A549 (cell line): ENCODE measurements at places on chromosomes 4 and X. TPM values are rescaled to one million over a fixed set of nuclear protein-coding genes. Genes with fewer than 3 reads are reported as not detected.

Gene GPR119
- not detected in 3 replicates for polyA plus RNA-seq

Gene SCOC
- polyA plus RNA-seq, result 46.0 to 50.0 TPM (median 49.3 TPM) in 3 replicates

Gene ETDA
- not detected in 3 replicates for polyA plus RNA-seq

Gene YIPF7
- not detected in 3 replicates for polyA plus RNA-seq

Gene USP17L29
- polyA plus RNA-seq, result not detected in 3 replicates

Gene CNGA2
- polyA plus RNA-seq, result not detected in 3 replicates

Gene NAA11
- not detected in 3 replicates for polyA plus RNA-seq

Gene NALF2
- 1.7 to 2.2 TPM (median 2.1 TPM) in 3 replicates for polyA plus RNA-seq

Gene MUC7
- not detected in 3 replicates for polyA plus RNA-seq

Gene LUZP4
- not detected in 3 replicates for polyA plus RNA-seq

Gene UGT2A1
- not detected in 3 replicates for polyA plus RNA-seq

Gene GLRA2
- polyA plus RNA-seq, result not detected in 3 replicates

Gene OCIAD2
- polyA plus RNA-seq, result 168 to 174 TPM (median 170 TPM) in 3 replicates

Gene TMEM150C
- 1.5 to 2.1 TPM (median 1.5 TPM) in 3 replicates for polyA plus RNA-seq

Gene RGN
- polyA plus RNA-seq, result 0.28 TPM in 1 of 3 replicates, not detected in the others

Gene OPRPN
- not detected in 3 replicates for polyA plus RNA-seq

Gene F11
- polyA plus RNA-seq, result not detected in 3 replicates

Gene CT45A1
- not detected in 3 replicates for polyA plus RNA-seq

Gene AR
- 2.2 TPM in 3 replicates for polyA plus RNA-seq

Gene PSAPL1
- 0.04 to 0.08 TPM (median 0.05 TPM) in 3 replicates for polyA plus RNA-seq

Gene ZNF275
- 3.2 to 3.6 TPM (median 3.3 TPM) in 3 replicates for polyA plus RNA-seq

Gene HTN3
- not detected in 3 replicates for polyA plus RNA-seq

Gene MAGED4B
- polyA plus RNA-seq, result 2.3 to 14.8 TPM (median 11.6 TPM) in 3 replicates

Gene RRH
- polyA plus RNA-seq, result 0.10 to 0.18 TPM (median 0.12 TPM) in 3 replicates

Gene PDLIM3
- polyA plus RNA-seq, result 0.12 to 0.18 TPM in 2 of 3 replicates, not detected in the other

Gene CPLX1
- polyA plus RNA-seq, result 0.14 to 0.57 TPM (median 0.22 TPM) in 3 replicates

Gene CENPVL2
- polyA plus RNA-seq, result not detected in 3 replicates

Gene LRCH2
- 0.01 TPM in 1 of 3 replicates, not detected in the others for polyA plus RNA-seq

Gene DOK7
- polyA plus RNA-seq, result 0.15 to 0.21 TPM (median 0.21 TPM) in 3 replicates

Gene CT55
- not detected in 3 replicates for polyA plus RNA-seq

Gene NUDT11
- polyA plus RNA-seq, result 2.1 to 2.7 TPM (median 2.5 TPM) in 3 replicates

Gene CXorf49
- not detected in 3 replicates for polyA plus RNA-seq

Gene SASH3
- not detected in 3 replicates for polyA plus RNA-seq
